Psoas muscle (tissue), 8 donors: ENCODE measurements at places on chromosomes 4 and X. TPM values are rescaled to one million over a fixed set of nuclear protein-coding genes. Genes with fewer than 3 reads are reported as not detected.

MAGEB10 gene
- not detected for total RNA-seq

UGT2A2 gene
- total RNA-seq, result not detected

ERVMER34-1 gene
- total RNA-seq, result not detected

PPP2R2C gene
- total RNA-seq, result 1.2 TPM

C4orf51 gene
- total RNA-seq, result not detected

RPGR gene
- 19.7 TPM for total RNA-seq

SASH3 gene
- total RNA-seq, result 2.5 TPM
